ENCODE measurements at places on chromosomes 2 and 18.

GRCh38 chr2:205741256-205741978 lies 59.1 kb downstream of the NRP2 start:
- no peak for DNase-seq

DNA sequence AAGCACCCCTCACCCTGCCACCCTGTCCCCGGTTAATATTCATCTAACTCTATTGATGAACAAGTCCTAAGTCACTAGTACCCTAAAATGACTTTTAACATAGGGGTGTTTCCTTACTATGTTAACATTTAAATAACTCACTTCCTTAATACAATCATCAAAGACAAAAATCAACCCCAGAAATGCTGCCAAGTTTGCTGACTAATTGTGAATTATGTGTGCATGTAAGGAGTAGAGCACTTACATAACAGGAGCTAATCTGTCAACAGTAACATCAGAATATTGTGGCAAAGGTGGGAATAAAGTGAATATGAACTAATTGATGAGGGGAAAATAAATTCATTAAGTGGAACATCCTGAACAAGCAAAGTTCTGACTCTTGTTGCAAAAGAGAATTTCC lies 81.4 kb upstream of the ERBB4 start:
- no peak for DNase-seq

GRCh38 chr18:74023220-74023619 lies 124.4 kb downstream of the FBXO15 start:
- no peak for DNase-seq

- peak; percentile 27 for DNase-seq
Measured at GRCh38 chr18:58195278-58195765, 151.3 kb downstream of the NEDD4L start.

- no peak for DNase-seq
Measured at GRCh38 chr2:216181351-216181750, 72.2 kb downstream of the XRCC5 start.

DNA sequence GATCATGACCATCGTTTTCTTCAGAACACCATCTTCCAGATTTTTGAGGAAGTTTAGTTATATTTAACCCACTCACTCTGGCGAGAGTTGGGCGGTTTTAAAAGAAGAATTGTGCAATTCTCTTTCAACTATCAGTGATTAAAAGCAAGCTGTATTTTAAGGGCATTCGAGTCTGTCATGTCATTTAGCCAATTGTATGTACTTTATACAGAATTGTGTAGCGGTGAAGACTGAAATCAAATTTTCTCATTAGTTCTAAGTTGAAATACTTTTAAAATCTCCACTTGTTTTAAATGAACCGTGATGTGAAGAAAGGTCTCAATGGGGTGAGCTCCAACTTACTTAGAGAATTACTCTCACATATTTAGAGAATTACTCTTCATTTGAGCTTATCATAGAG lies 214.6 kb upstream of the DTNA start:
- DNase-seq = no peak

DNA sequence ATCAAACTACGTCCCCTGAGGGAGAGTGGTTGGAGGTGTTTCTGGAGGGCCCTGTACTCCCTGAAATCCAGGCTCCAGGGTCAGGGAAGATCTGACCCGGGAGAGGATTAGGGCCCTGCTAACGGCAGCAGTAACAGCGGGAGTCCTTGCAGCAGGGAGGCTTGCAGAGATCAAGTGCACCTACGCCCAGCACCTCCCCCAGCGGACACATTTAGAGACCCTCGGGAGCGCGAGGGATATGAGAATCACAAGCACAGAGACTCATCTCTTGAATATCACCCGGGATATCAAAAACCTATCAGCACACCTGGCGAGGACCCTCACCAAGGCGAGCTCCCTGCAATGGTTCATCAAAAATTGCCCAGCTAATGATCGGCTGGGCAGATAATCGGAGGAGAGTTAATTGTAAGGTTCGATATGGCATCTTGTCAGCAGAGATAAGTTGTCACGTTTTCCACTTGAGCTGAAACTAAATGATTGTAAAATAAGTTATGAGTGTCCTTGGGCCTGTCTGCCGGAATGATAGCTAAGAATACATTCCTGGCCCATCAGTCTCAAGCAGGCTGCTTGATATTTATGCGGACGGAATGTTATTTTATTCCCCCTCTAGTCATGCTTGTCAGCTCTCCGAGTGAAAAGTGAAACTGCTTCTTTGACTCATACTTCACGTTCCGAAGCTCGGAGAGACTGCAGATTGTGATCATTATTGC lies 209.8 kb downstream of the GBX2 start:
- DNase-seq = no peak

DNA sequence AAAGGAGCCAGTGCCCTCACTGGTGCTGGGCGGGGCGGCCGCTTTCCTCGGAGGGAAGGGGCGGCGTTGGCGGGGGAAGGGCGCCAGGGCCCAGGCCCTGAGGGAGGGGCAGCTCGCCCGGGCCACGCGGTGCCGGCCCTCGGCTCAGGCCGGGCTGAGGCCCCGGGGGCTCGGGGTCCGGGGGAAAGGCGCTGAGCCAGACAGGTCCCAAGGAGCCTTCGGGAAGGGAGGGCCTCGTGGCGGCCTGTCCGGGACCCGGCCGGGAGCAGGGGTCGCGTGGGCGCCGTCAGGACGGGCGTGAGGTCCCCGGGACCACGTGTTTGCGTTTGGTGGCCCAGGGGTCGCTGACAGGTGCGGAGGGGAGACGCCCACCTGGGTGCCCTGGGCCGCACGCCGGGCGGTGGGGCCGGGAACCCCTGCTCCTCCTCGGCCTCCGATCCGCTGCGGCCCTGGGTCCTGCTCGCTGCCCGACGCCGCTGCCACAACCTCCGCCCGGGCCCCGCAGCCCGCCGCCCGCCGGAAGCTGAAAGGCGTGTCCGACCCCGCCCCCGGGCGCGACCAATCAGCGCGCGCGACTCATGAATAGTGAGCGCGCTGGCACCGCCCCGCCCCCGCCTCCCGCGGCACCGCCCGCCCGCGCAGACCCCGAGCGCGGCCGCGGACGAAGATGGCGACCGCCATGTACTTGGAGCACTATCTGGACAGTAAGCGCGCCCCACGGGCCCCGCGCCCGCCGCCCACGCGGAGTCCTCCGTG lies at the start of gene ING5:
TSS of gene ING5 (plus strand) at position 641 of the 756 bp plus-strand sequence. CDS start at position 668, 27 bp downstream.
- peak; percentile 95 for DNase-seq

GRCh38 chr2:178767094-178768060 lies 39.8 kb downstream of the TTN start:
- no peak for DNase-seq

DNA sequence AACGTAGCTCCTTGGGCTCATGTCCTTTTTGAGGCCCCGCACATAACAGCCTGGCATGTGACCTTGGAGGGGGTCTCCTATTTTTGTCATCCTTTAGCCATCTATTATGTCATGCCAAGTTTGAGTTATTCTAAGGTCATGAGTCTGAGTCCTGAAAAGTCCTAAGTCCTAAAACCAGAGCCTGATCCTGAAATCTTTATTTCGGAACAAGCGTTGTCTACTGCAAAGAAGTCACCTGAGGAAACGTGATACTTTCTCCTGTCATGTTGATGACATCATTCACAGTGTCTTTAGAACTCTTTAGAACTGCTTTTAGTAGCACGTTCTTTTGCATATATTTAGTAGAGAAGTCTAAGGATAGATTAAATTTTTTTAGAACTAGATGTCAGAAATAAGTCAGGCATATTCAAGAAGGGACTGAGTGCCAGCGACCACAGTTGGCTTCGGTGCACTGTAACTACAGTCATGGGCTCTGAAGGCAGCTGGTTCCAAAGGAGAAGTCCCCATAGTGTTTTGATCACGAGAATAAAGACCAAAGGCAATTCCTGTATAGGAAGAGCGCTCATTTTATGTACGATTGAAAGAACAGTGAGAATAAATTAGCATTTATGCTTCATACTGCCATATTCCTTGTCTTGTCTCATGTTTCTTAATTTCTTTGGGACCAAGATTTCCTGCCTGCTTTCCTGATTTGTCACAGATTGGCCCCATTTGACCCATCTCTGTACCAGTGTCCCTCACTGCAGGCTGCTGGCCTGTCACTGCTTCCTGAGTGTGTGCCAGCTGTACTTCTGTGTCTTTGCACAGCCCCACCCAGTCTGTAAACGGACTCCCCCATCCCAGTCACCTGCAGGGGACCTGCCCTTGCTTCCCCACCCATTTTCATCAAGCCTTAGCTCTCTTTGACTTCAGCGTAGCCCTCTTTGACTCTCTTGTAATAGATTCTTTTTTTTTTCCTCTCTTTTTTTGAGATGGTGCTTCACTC lies 75.8 kb downstream of the ASAP2 start:
- no peak for DNase-seq

GRCh38 chr18:79986726-79987125 lies 1.6 kb downstream of the TXNL4A start:
- no peak for DNase-seq

DNA sequence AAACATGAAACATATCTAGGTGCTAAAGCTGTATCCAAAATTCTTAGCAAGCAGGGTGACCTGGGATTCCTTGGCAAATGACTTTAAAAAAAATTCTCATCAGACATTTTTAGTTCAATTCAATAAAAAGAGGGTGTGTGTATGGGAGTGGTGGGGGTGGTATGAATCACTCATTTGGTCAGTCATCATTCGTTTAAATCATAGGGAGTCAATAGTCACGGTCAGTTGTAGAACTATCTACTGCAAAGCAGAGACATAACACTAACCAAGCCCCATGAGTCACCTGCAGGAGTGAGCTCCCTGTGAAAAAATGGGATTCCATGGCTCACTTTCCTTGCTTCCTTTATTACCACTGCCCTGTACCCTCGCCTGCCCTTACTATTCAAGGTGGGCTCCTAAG lies 380.6 kb upstream of the TCF4 start:
- no peak for DNase-seq

DNA sequence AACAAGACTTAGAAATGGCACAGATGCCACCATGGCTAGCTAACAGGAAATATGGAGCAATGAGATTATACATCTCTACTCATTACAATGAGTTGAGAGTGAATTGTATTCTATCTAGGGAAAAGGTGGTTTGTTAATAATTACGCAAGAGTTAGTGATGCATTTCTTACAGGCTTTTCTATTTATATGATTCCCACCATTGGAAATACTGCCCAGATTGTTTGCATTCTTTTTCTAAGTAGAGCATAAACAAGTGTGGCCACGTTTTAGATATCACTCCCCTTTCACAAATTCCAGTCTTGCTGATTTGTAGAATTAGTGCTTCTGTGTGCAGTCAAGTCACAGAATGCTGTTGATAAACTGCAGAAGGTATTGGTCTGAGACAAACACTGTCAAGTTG lies 56.6 kb downstream of the ZNF804A start:
- no peak for DNase-seq

- DNase-seq = no peak
Measured at GRCh38 chr2:74511104-74511989, 2.9 kb upstream of the TLX2 start.

DNA sequence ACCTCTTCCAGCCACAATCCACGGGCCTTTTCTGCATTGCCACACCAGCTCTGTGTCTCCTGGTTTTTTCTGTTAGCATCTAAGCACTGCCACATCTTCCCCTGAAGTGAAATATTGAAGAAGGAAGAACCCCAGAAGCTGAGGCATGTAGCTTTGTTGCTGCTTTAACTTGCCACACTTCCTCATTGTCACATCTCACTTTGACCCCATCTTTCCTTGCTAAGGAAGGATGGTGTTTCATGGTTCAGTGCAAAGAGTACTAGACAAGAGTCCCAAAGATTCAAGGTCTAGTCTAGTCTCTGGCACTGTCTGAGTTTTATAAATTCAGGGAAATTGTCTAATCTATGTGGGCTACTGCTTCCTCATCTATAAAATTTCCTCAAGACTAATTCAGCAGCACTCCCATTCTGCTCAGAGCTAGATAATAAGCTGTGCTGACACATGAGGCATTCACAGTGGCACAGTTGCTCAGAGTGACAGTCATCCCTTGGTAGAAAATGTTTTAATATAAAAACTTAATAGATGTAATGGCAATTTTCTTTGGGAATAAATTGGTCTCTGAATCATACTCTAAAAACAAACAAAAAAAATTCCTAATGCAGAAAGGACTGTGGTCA lies 483.0 kb upstream of the ID2 start:
- no peak for DNase-seq

GRCh38 chr2:180980943-180981911 lies 822 bp downstream of the UBE2E3 start:
- peak; percentile 44 for DNase-seq

All from ACHN (cell line).